Type B pancreatic cell (in vitro differentiated cells): ENCODE measurements at places on chromosomes 6 and 20. TPM values are rescaled to one million over a fixed set of nuclear protein-coding genes. Genes with fewer than 3 reads are reported as not detected.

- DNase-seq = no peak
These were observed 46.4 kb upstream of the ADTRP start for GRCh38 chr6:11824986-11825385.

DNA sequence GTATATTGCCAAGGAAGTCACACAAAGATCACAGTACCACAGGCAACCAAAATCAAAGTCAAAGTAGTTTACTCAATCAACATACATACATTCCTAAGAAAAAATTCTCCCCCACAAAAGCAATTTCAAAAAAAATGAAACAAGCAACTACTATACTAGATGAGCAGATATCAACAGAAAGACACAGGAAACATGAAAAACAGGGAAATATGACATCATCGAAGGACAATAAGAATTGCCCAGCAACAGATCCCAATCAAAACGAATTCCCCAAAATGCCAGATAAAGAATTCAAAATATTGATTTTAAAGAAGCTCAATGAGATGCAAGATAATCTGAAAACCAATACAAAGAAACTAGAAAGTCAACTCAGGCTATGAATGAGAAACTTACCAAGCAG, 219.7 kb upstream of the TAB2 start:
- DNase-seq = no peak

DNA sequence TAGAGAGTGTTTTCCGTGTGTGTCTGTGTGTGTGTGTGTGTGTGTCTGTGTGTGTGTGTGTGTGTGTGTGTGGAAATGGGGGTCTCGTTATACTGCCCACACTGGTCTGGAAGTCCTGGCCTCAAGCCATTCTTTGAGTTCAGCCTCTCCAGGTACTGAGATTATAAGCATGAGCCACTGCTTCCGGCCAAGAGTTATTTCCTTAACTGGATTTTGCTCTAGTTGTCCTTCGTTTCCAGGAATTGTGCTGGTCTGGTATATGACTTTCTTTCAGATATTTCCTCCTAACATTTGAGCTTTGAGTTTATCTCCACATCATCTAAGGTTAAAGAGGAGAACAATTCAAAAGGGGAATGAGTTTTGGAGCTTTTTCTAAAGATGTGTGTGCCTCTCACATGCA, 124.8 kb downstream of the SH3BGRL2 start:
- no peak for DNase-seq

Gene SYNDIG1
- 4.1 and 4.3 TPM in 2 replicates for total RNA-seq

Gene BMP6
- 1.5 and 1.8 TPM in 2 replicates for total RNA-seq

Gene LRRN4
- 9.9 and 12.5 TPM in 2 replicates for total RNA-seq

Gene ZNF217
- 32.8 and 78.1 TPM in 2 replicates for total RNA-seq

Gene TP53TG5
- total RNA-seq = 0.57 TPM in 1 of 2 replicates, not detected in the other
